ENCODE measurements at places on chromosomes 6 and 20.

DNA sequence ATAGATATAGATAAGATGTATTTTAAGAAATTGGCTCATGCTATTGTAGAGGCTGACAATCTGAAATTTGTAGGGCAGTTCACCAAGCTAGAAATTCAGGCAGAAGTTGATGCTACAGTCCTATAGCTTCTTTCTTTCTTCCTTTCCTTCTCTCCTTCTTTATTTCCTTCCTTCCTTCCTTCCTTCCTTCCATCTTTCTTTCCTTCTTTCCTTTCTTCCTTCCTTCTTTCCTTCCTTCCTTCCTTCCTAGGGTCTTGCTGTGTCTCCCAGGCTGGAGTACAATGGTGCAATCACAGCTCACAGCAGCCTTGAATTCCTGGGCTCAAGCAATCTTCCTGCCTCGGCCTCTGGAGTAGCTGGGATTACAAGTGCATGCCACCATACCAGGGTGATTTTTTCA is 55.3 kb downstream of the TFAP2A start:
- DNase-seq: no peak

- DNase-seq: peak; percentile 38
Observed at GRCh38 chr6:134173936-134174671, 121.7 kb upstream of the SLC2A12 start.

GRCh38 chr20:13458860-13459451 is 179.8 kb downstream of the TASP1 start:
- DNase-seq: no peak

DNA sequence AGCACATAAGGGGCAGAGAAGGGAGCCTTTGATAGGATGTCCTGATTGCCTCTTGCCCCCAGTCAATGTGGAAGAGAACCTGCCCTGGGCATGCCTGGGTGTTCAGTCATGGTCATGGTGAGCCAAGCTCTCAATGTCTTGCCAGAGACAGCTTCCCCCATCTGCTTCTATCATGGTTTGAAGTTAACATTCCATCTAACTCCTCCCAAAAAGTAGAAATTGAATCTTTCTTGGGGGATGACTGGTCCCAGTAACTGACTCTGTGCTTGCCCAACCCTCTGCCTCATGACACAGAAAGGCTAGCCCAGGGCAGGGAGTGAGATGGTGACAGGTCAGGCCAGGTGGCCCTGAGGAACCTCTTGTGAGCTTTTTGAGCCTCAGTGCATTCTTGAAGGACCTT is 60.1 kb downstream of the ADTRP start:
- no peak for DNase-seq

GRCh38 chr20:49888212-49889000 is 26.9 kb downstream of the SPATA2 start:
- no peak for DNase-seq

DNA sequence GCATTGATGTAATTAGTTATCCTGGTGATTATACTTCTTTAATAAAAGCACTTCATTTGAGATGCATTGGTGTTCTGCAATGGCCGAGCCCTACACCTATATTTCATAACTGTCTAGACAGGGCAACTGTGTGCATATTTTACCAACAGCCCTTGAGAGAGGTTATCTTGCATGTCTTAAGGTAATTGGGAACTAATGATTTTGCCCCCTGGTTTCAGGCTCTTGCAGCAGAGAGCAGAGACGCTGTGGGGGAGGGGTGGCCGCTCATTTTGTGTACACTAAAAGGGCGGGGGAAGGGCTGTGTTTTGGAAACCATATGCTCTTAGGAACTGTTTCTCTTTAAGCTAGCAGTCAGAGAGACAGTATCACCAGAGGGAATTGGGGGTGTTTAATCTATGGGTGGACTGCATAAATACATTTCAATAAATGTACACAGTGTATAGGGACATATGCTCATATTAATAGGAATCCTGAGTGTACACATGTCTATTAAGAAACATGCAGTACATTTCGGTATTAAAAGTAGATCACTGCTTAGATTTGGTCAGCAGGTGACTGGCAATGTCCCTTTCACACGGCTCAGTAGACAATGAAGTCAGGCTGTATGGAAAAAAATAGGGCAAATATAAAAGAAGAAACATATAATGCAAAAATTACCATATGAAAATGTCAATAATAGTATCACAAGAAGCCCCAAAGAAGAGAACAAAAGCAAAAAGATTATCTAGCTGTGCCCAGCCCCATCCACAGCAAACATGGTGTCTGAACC is 402.9 kb upstream of the CITED2 start:
- no peak for DNase-seq

DNA sequence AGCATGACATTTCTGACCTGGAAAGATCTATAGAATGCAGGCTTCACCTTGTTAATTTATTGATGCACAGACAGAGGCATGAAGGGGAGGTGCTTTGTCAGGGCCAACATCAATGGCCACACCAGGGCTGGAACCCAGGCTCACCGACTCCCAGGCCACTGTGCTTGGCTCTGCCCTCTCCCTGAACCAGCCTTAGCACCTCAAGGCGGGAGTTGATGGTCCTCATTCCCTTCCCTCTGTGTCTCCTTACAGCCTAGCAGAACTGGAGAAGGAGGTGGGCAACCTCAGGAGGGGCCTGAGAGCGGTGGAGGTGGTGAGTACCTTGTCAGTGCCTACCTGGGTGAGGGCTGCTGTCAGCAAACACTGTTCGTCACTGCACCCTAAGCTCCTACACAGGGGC is 35.6 kb downstream of the MOCS1 start:
- no peak for DNase-seq

DNA sequence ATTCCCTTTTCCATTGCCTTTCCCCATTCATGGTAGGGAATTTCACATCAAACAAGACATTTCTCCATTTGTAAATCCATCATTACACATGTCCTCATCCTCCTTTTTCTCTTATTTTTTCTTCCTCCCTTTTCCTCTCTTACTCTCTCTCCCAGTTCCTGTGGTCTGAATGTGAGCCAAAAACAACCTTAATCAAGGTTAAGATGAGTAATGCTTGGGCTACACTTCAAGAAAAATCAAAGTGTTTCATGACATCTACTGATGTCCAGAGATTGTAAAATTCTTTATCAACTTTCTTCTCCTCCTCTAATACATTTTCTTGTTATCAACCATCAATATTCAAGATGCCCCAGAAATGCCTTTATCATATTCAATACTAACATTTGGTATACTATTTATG is 208.0 kb upstream of the PRND start:
- DNase-seq: no peak

DNA sequence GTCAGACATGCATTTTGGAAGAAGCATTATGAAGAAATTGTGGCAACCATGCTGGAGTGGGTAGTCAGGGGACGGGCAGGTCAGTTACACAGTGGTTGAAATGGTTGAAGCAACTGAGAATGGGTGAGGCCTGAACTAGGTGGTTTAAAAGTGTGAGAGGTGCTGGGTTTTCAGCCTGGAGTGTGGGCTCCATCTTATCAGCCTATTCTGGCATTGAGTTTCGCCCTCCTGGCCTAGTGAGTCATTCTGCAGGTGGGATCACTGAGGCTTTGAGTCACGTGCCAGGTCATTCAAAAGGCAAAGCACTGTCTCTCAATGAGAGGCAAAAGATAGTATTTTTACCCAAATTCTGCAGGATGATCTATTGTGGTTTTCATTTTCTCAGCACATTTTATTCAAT is 181.9 kb upstream of the CHD6 start:
- no peak for DNase-seq

GRCh38 chr6:116313101-116313776 is 33.5 kb upstream of the TSPYL1 start:
- no peak for DNase-seq

GRCh38 chr20:48354320-48354876 is 473.4 kb downstream of the PREX1 start:
- DNase-seq: no peak

DNA sequence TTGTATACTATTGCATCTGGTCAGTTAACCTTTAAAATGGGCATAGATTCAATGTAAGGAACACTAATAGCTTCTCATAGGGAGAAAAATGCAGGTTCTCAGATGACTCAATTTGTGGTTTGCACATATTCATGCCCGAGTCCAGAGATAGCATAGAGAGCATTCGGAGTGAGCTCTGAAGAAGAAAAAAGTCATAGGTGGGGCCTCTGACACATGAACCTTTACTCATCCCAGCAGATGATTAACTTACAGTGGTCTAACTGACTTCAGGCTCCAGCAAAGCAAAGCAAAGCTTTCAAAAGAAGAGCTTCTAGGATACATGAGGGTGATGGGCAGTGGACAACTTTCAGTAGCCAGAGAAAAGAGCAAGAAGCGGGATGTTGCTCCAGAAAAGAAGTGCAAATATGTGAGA is 55.3 kb upstream of the BTN3A2 start:
- DNase-seq: no peak

- DNase-seq: no peak
Observed at GRCh38 chr6:24721461-24722215, 2.7 kb upstream of the C6orf62 start.

- no peak for DNase-seq
Observed at GRCh38 chr20:41716436-41716835, 98.3 kb upstream of the CHD6 start.

DNA sequence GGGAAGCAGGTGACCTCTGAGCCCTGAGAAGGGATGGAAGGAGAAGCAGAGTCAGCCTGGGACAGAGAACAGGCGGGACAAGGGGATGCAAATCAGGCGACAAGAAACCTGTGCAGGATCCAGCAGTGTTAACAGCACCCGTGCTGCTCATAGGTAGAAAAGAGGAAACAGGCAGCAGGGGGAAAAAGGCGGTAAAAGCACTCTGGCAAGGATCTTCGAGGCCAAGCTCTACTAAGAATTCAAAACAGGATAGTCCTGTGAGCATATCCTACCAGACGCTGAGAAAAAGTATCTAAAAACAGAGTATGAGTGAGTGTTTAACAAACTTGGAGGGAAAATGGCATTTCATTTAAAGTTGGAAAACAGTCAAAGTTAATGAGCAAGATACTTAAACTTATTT is 16.7 kb downstream of the C6orf118 start:
- DNase-seq: no peak

DNA sequence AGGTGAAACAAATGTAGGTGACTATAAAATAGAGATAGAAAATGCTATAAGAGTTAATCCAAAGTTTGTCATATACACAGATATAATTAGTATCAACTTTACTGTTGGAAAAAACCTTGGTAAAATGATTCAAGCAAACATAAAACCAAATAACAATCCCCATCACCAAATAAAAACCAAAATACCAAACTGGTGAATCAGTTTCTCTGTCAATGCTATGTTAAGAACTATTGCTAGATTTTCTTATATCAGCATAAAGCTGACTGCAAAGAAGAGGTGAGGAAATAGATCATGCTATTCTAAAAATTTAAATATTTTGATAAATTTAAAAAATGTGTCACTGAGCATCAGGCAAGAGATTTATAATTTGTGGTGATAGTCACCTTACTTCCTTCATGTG is 658.4 kb downstream of the PHF3 start:
- DNase-seq: no peak

DNA sequence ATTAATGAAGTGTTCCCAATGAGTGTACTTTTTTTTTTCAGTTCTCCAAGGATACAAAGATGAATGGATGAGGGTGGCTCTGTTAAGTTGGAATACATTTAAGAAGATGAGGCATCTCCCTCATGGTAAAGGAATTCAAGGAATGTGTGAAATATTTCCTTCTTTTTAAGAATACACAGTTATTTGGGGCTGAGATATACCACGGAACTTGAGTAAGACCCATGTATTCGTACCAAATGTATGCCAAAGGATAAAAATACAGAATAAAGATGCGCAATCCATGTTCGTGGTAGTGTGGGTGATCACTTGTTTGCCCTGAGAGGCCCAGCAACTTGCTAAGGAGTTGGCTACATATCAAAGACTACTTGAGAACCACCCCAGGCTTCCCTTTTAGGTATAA is 164.2 kb upstream of the TCF21 start:
- no peak for DNase-seq

DNA sequence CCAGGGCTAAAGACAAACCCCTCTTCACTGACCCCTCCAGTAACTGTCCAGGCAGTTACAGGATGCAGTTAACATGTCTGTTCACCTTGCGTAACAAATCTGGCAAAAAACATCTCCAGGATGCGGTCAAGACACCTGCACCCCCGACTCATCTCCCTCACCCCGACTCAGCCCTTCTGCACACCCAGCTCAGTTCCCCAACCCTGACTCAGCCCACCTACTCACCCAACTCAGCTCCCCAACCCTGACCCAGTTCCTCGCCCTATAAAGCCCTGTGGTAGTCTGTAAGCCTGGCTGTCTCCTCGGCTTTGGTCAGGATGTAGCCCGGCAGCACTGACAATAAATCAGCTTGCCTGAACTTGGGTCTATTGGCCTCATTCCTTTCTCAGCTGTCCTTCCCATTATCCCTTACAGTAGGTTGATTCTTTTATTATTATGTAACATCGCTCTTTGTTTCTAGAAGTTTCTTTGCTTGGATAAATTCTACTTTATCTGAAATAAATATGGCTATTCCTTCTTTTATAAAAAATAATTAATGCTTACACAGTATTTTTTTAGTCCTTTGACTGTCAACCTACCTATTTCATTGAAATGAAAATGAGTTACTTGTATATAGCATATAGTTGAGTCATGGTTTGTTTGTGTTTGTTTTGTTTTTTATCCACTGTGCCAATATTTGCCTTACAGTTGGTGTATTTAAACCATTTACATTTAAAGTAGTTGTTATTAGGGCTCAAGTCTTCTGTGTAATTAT is 12.9 kb upstream of the ADTRP start:
- DNase-seq: no peak

DNA sequence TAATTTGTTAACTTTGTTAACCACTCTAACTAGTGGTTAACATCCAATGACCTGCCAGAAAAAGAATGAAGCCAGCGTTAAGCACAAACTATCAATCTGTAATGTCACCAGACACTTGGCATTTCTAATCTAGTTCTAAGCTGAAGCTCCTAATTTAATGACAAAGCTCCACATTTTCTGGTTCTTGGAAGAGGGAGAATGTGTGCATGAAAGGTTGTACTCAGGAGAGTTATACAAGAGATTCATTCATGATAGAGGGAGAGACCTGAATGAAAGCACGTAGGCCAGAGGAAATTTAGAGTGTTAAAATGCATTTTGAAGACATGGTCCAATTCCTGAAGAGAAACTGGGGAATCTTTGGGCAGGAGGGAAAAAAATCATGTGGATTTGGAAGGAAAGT is 8.3 kb upstream of the ME1 start:
- DNase-seq: no peak

GRCh38 chr6:140773276-140773675 is 1359.4 kb upstream of the GJE1 start:
- DNase-seq: no peak

DNA sequence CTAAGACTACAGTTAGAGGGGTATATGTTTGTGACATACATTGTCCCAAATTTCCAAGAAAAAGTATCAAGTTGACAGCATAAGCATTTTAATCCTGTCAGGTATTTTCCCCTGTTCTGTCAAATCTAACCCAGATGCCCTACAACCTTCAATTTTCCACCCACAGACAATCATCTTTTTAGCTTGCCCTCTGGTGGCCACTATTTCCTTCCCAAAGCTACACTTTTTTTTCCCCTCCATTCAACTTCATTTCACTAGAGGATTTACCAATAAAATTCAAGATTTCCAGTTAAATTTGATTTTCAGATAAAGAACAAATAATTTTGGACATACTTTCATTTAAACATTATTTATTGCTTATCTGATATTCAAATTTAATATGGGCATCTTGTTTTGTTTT is 286.6 kb downstream of the TENT5A start:
- DNase-seq: no peak

- DNase-seq: no peak
Observed at GRCh38 chr6:6230286-6230685, 90.2 kb downstream of the F13A1 start.

GRCh38 chr6:118548136-118548535 is at the start of gene PLN:
TSS of gene PLN (plus strand) at chr6:118548296. CDS start at chr6:118558922, 10,626 bp downstream.
- no peak for DNase-seq

- no peak for DNase-seq
Observed at GRCh38 chr6:37889051-37889450, 69.5 kb downstream of the ZFAND3 start.

GRCh38 chr6:39926668-39927067 is 7.6 kb downstream of the MOCS1 start:
- no peak for DNase-seq

Data from NCI-H1436 treated with DMSO at 0.1 percent for 48 hours (cell line).